ENCODE measurements at places on chromosomes 13 and 19. TPM values are rescaled to one million over a fixed set of nuclear protein-coding genes. Genes with fewer than 3 reads are reported as not detected.

Gene FFAR3
- polyA plus RNA-seq: not detected

Gene CERS1
- polyA plus RNA-seq: 2.0 TPM

- no peak for DNase-seq
Measured at GRCh38 chr13:29279356-29280254, 315.9 kb downstream of the SLC7A1 start.

Gene SEMA6B
- polyA plus RNA-seq: 1.1 TPM

Gene OR7G2
- polyA plus RNA-seq: not detected

Data from AG04450 (cell line).